Activated naive CD8-positive, alpha-beta T cell treated with anti-CD3 and anti-CD28 coated beads for 36 hours (primary cell): ENCODE measurements at places on chromosomes 12 and 14. TPM values are rescaled to one million over a fixed set of nuclear protein-coding genes. Genes with fewer than 3 reads are reported as not detected.

The ERP27 gene
- total RNA-seq: 1.3 TPM

- H3K4me1 ChIP-seq: peaks cover 64% of the 10 kb centered on the region
- no peaks in the 10 kb centered on the region for H3K27me3 ChIP-seq
- H3K36me3 ChIP-seq: peaks cover 27% of the 10 kb centered on the region
- no peak overlapping the region for H3K4me3 ChIP-seq
- DNase-seq: no peak
- peak overlapping the region; percentile 76 for H3K27ac ChIP-seq
Measured at GRCh38 chr12:110002676-110003515, 3.7 kb downstream of the ANKRD13A start.

- no peak for DNase-seq
- peaks cover 5% of the 10 kb centered on the region for H3K27me3 ChIP-seq
- H3K27ac ChIP-seq: no peak overlapping the region
- no peak overlapping the region for H3K4me3 ChIP-seq
Measured at GRCh38 chr12:21984375-21984774, 43.1 kb upstream of the ABCC9 start.

GRCh38 chr12:71069311-71069710, 88.5 kb downstream of the TSPAN8 start:
- no peaks in the 10 kb centered on the region for H3K36me3 ChIP-seq
- H3K4me3 ChIP-seq: no peak overlapping the region
- no peaks in the 10 kb centered on the region for H3K4me1 ChIP-seq
- no peak overlapping the region for H3K27ac ChIP-seq
- DNase-seq: no peak
- no peaks in the 10 kb centered on the region for H3K27me3 ChIP-seq

DNA sequence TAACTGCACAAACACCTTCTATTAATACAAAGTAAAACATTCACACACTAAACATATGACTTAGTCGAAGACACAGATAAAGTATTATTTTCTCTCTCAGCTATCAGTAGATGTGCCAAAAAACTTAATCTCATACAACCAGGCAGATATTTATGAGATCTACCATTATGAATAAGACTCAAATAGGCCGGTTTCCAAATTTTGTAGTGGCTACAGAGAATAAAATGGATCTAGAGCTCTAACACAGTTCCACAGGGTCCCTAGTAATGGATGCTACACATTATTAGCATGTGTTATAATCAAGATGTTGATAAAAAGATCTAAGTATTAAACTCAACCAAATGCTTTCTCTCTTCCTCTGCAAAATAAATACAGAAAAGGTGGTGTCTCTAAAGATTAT, 10.4 kb downstream of the SAV1 start:
- no peak for DNase-seq
- H3K36me3 ChIP-seq: peaks cover 21% of the 10 kb centered on the region
- H3K27me3 ChIP-seq: no peaks in the 10 kb centered on the region
- H3K27ac ChIP-seq: no peak overlapping the region
- peaks cover 7% of the 10 kb centered on the region for H3K4me1 ChIP-seq

GRCh38 chr14:81366884-81367283, 33.2 kb downstream of the STON2 start:
- no peaks in the 10 kb centered on the region for H3K36me3 ChIP-seq
- H3K4me3 ChIP-seq: no peak overlapping the region
- DNase-seq: no peak
- H3K27ac ChIP-seq: no peak overlapping the region
- H3K27me3 ChIP-seq: peaks cover 4% of the 10 kb centered on the region
- no peaks in the 10 kb centered on the region for H3K4me1 ChIP-seq

- H3K27me3 ChIP-seq: peaks cover 55% of the 10 kb centered on the region
- H3K36me3 ChIP-seq: no peaks in the 10 kb centered on the region
- H3K4me3 ChIP-seq: no peak overlapping the region
- no peak overlapping the region for H3K27ac ChIP-seq
- no peak for DNase-seq
Measured at GRCh38 chr14:99803803-99804202, 10.6 kb downstream of the EML1 start.

- no peaks in the 10 kb centered on the region for H3K27me3 ChIP-seq
- no peaks in the 10 kb centered on the region for H3K36me3 ChIP-seq
- H3K27ac ChIP-seq: no peak overlapping the region
- no peak for DNase-seq
- no peak overlapping the region for H3K4me3 ChIP-seq
Measured at GRCh38 chr12:9587987-9588600, 19.6 kb downstream of the KLRB1 start.

DNA sequence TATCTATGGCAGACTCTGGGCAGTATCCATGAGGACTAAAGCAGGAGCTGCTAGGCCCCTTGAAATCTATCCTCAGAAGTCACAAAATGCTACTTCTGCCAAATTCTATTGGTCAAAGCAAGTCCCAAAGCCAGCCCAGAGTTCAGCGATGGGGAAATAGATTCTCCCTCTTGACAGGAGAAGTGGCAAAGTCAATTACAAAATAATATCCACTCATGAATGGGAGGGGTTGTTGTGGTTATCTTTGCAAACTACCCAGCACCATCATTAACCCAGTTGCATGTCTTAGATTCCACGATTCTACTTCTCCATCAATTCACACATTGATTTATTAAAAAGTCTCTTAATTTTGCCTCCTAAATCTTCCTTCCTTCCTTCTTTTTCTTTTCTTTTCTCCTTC, 30.7 kb upstream of the STXBP6 start:
- H3K36me3 ChIP-seq: no peaks in the 10 kb centered on the region
- no peak for DNase-seq
- H3K27ac ChIP-seq: no peak overlapping the region
- no peaks in the 10 kb centered on the region for H3K4me1 ChIP-seq
- H3K4me3 ChIP-seq: no peak overlapping the region

GRCh38 chr14:44564908-44565307, 57.8 kb upstream of the FSCB start:
- no peak for DNase-seq
- H3K4me1 ChIP-seq: no peaks in the 10 kb centered on the region
- H3K4me3 ChIP-seq: no peak overlapping the region
- H3K27me3 ChIP-seq: no peaks in the 10 kb centered on the region
- H3K36me3 ChIP-seq: no peaks in the 10 kb centered on the region
- H3K27ac ChIP-seq: no peak overlapping the region

DNA sequence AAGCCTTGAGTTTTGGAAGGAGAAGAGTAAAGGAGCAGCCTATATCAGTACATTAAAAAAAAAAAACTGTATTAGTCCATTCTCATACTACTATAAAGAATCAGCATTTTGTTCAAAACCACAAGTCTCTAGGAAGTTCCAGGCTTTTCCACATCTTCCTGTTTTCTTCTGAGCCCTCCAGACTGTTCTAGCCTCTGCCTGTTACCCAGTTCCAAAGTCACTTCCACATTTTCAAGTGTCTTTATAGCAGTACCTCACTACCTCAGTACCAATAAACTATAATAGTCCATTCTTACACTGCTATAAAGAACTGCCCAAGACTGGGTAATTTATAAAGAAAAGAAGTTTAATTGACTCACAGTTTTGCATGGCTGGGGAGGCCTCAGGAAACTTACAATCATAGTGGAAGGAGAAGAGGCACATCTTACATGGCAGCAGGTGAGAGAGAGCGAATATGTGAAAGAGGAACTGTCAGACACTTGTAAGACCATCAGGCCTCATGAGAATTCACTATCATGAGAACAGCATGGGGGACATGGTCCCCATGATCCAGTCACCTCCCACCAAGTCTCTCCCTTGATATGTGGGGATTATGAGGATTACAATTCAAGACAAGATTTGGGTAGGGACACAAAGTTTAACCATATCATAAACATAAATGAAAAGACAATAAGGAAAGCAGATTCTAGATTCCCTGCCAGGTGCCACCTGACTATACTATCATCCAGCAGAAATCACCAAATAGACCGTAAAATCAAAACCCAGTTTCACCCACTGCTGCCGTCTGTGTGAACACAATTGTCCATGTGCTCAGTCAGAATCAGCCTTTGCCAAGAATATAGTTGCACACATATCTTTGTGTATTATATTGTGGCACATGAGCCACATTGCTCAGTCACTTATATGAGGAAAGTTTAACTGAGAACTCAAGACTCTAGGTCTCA, 27.8 kb downstream of the TOGARAM1 start:
- H3K27me3 ChIP-seq: no peaks in the 10 kb centered on the region
- H3K4me3 ChIP-seq: no peak overlapping the region
- DNase-seq: no peak
- no peak overlapping the region for H3K27ac ChIP-seq
- H3K4me1 ChIP-seq: peaks cover 6% of the 10 kb centered on the region

- DNase-seq: no peak
- no peak overlapping the region for H3K4me3 ChIP-seq
- no peak overlapping the region for H3K27ac ChIP-seq
- no peaks in the 10 kb centered on the region for H3K27me3 ChIP-seq
- peaks cover 2% of the 10 kb centered on the region for H3K4me1 ChIP-seq
Measured at GRCh38 chr14:105220699-105221597, 27.4 kb upstream of the BTBD6 start.

- H3K27me3 ChIP-seq: peaks cover 4% of the 10 kb centered on the region
- no peak overlapping the region for H3K27ac ChIP-seq
- no peak for DNase-seq
- no peaks in the 10 kb centered on the region for H3K4me1 ChIP-seq
- H3K4me3 ChIP-seq: no peak overlapping the region
Measured at GRCh38 chr14:79036441-79036840, 866.3 kb downstream of the NRXN3 start.

DNA sequence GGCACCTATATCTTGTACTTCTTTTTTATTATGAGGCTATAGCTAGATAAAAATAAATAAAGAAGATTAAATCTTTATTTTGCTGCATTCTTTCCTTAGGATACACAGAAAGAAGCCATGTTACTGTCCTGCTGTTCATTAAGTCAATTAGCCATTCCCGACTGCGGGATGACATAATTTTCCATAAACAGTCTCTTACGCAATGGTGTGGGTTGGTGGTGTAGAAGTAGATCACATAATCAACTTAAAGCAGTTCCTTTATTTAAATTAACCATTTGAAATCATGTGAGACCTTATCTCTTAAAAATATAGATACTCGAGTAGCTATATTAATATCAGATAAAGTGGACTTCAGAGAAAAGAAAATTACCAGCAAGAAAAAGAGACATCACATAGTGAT, 40.2 kb downstream of the TAOK3 start:
- peaks cover 33% of the 10 kb centered on the region for H3K36me3 ChIP-seq
- H3K27me3 ChIP-seq: no peaks in the 10 kb centered on the region
- H3K4me3 ChIP-seq: no peak overlapping the region
- H3K4me1 ChIP-seq: peaks cover 44% of the 10 kb centered on the region
- no peak overlapping the region for H3K27ac ChIP-seq
- no peak for DNase-seq

The BCL2L2 gene
- total RNA-seq: 1.8 TPM

The PLA2G1B gene
- not detected for total RNA-seq

The OASL gene
- 16.9 TPM for total RNA-seq

The PAH gene
- total RNA-seq: not detected

The ZNF641 gene
- 7.0 TPM for total RNA-seq

GRCh38 chr12:89836026-89836425, 127.4 kb upstream of the ATP2B1 start:
- peaks cover 4% of the 10 kb centered on the region for H3K4me1 ChIP-seq
- H3K4me3 ChIP-seq: no peak overlapping the region
- H3K27ac ChIP-seq: no peak overlapping the region
- DNase-seq: no peak

The CLECL1 gene
- 7.0 TPM for total RNA-seq

DNA sequence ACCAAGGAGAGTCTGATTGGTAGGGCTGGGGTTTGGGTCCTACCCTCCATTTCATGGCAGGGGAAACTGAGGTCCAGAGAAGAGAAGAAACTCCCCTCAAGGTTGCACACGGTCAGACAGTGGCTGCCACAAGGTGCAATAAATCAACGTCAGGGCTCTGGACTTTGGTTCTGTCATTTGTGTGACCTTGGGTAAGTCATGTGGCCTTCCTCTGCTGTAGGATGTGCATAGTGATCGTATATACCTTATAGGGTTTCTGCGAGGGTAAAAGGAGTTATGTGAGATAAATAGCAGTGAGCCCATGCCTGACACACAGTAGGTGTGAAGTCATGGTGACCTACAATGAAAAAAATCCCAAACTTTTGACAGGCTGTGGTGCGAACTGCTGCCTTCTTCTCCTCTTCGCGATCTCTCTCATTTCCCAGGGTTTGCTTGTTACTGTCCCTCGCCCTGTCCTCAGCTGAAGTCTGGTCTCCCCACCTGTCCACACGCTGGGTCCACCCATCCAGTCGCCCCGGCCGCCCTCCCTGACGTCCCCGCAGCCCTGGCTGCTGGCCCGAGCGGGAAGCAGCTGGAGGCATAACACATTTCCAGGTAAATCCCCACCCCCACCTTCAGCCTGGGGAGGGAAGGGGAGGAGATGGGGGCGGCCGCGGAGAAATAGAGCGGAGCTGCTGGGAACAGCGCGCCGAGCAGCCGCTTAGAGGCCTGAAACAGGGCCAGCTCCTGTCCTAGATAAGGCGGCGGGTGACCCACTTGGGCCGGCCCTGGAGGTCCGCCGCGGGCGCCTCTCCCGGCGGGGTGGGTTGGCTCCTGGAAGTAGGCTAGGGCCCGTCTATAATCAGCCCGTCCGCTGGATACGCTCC, 1.8 kb upstream of the FAM222A start:
- peaks cover 50% of the 10 kb centered on the region for H3K27me3 ChIP-seq
- no peaks in the 10 kb centered on the region for H3K36me3 ChIP-seq
- no peaks in the 10 kb centered on the region for H3K4me1 ChIP-seq

DNA sequence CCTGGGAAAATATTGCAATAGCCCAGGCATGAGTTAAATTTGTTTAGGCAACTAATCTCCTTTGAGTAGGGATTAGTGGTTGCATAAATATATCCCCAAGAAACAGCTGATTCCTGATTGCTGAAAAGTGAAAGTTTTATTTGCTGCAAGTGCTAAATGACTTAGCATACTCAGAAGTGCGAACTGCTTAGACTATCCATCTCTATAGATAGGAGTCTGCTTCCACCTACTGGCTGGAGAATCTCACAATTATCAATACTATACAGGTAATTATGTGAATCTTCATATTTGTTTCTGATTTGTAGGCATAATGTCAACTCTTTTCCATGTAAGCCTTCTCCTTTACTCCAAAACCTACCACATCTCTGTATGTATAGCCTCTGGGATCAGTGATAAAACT, 12.0 kb upstream of the SLCO1B3 start:
- no peaks in the 10 kb centered on the region for H3K36me3 ChIP-seq
- peaks cover 4% of the 10 kb centered on the region for H3K27me3 ChIP-seq
- no peak overlapping the region for H3K27ac ChIP-seq
- no peaks in the 10 kb centered on the region for H3K4me1 ChIP-seq

GRCh38 chr14:25411781-25412757, 362.1 kb upstream of the STXBP6 start:
- H3K4me3 ChIP-seq: no peak overlapping the region
- no peak overlapping the region for H3K27ac ChIP-seq
- peaks cover 3% of the 10 kb centered on the region for H3K27me3 ChIP-seq
- H3K4me1 ChIP-seq: no peaks in the 10 kb centered on the region
- DNase-seq: no peak
- no peaks in the 10 kb centered on the region for H3K36me3 ChIP-seq

DNA sequence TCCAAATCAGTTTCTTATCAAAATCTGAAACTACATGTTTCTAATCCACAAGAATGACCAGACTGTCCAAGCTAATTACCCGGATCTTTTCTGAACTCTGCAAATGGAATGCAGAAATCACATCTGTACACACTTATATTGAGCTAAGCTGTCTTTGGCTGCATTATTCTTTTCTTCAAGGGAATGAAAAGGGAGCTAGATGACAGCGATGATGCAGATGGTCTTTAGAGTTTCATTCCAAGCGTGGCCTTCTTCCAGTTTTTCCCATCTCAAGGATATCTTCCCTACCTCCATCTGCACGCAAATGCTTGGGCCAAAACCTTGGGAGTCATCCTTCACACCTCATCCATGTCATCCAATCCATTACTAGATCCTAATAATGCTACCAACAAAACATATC, 12.6 kb downstream of the KCNH5 start:
- H3K4me1 ChIP-seq: no peaks in the 10 kb centered on the region
- no peak for DNase-seq
- H3K27ac ChIP-seq: no peak overlapping the region
- H3K4me3 ChIP-seq: no peak overlapping the region
